ENCODE measurements at places on chromosomes 13 and 19.

- no peak for DNase-seq
Measured at GRCh38 chr13:46964789-46965527, 68.1 kb upstream of the HTR2A start.

GRCh38 chr13:93824286-93824685 lies 597.7 kb downstream of the GPC6 start:
- no peak for DNase-seq

DNA sequence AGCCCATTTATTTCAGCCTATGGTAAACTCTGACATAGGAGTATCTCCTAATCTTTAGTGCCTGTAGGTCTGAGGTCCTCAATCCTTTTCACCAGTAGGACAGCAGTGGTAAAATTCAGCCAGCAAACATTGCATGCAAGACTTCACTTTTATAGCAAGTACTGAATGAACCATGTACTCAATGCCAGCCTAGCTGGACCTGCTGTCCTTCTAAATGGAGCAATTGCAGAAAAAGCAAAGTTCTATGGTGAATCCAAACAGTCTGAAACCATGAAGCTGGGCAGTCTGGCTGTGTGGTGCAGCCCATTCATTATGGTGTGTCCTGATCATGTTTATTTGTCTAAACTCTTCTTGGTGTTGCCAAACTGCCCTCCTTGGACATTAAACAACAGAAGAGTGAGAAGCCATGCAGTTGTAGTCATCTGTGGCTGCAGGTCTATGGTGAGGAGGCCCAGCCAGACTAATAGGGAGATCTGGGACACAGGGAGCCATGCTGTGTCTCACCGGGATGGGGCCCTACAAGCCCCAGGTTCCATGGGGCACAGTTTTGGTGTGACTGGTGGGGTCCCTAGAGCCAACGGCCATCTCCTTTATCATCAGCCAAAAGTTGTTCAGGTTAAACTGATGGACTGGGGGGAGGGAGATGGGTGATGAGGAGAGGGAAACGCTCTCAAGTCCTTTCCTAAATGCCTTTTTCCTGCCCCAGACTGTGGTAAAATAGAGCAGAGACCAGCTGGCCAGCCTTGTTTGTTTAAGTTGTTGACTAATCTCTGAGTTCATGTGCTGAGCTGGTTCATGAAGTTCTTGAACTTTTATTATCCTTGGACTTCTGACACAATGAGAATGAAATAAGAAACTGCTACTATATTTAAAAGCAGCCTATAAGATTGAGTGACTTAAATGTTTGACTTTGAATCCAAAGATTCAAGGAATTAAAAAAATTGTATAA lies 20.6 kb upstream of the TNFSF11 start:
- DNase-seq: no peak

GRCh38 chr13:68046903-68047302 lies 816.8 kb upstream of the PCDH9 start:
- DNase-seq: no peak

- no peak for DNase-seq
Measured at GRCh38 chr13:110115591-110115990, 191.4 kb downstream of the COL4A1 start.

DNA sequence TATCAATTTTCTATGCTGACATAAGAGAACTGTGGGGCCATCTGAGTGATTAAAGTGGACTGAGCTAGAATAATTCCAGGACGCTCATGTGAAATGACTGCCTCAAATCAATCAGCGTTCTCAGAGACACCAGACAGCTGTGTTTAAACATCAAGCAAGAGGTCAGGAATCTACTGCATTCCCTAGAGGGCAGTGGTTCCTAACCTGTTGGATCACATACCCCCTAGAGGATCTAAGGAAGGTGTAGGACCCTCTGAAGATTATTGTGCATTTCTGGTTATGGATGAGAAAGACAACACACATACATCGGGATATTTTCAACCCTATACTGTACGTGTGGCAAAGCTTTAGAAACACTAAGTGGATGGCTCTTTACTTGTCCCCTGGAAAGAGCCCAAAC lies 51.8 kb upstream of the FREM2 start:
- DNase-seq: peak; percentile 9

- DNase-seq: no peak
Measured at GRCh38 chr13:21413013-21413412, 46.1 kb downstream of the ZDHHC20 start.

GRCh38 chr19:39422020-39422419 lies 9.6 kb downstream of the PLEKHG2 start:
- peak; percentile 27 for DNase-seq

- DNase-seq: no peak
Measured at GRCh38 chr13:110458594-110459365, 102.7 kb downstream of the RAB20 start.

- no peak for DNase-seq
Measured at GRCh38 chr19:46497773-46498172, 2.1 kb upstream of the PNMA8B start.

GRCh38 chr19:14408491-14409145 lies 10.5 kb downstream of the DDX39A start:
- DNase-seq: peak; percentile 32

GRCh38 chr13:110348309-110349105 lies 41.4 kb downstream of the COL4A2 start:
- no peak for DNase-seq

GRCh38 chr13:48542581-48543341 lies 9.9 kb upstream of the RCBTB2 start:
- DNase-seq: peak; percentile 14

DNA sequence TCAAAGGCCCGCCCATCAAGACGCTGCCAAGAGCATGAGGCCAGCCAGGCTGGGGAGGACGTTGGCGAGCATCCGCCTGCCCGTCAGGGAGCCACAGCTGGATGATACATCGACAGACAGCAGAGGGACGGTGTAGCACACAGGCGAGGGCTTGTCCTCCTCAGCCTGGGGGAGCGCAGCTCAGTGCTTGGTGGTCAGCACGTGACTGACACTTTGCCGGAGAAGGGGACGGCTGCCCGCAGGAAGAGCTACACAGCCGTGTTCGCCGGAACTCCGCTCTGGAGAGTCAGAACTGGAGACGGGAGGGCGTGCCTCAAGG lies 34.1 kb downstream of the CSNK1G2 start:
- DNase-seq: no peak

- DNase-seq: no peak
Measured at GRCh38 chr13:20195801-20196200, 3.1 kb upstream of the GJB2 start.

DNA sequence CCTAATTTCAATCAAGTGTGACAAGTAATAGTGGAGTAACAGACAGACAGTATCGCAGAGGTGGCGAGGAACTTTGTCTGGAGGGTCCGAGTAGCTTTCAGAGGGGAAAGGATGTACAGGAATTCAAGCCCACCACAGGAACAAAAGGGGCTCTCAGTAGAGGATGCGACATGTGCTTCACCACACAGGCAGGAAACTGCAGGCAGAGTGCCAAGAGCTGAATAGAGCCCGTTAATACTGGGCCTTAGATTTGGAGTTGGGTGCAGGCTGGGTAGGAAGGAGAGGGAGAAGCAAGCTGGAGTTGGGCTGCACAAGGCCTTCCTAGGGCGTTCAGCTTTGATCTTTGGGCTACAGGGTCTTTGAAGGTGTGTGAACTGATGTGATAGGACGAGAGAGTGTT lies 1.2 kb downstream of the CCDC70 start:
- no peak for DNase-seq

DNA sequence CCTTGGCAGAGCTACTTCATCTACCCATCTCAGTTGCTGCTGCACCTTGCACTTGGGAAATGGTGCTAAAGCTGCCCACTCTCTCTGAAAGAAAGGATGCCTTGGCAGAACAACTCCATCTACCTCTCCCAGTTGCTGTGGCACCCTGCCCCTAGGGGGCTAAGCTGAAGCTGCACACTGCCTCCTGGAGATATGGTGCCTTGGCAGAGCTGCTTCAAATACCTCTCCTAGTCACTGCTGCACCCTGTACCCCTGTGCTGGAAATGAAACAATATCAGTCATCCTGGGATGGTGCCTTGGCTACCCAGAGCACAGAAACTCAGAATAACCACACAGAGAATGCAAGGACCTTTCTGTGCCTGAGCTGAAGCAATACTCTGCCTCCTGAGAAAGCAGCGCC lies 615.8 kb downstream of the DIAPH3 start:
- DNase-seq: no peak

DNA sequence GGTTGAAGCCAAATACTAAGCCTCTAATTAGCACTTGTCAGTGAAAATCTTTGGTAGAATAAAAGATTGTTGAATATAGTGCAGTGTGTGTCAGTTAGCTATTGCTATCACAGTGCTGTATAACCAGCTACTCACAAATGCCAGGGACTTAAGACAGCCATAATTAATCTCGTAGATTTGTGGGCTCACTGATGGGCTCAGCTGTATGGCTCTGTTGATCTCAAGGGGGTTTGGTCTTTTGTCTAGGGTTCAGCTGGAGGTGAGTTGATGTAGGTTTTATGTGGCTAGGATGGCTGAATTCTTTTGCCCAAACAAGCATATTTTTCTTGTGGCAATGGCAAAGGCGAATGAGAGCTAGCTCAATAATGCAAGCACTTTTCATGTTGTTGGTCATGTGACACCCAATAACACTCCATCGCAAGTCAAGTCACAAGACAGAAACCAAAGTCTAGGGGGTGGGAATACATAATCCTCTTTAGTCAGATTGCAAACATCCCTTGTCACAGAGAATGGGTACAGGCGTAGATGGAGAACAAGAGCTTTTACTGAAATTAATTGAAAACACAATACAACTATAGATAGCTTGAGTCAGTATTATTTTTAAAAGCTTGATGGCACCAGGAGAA lies 121.7 kb upstream of the EDNRB start:
- no peak for DNase-seq

GRCh38 chr19:8511573-8512101 lies 2.3 kb downstream of the ZNF414 start:
- no peak for DNase-seq

DNA sequence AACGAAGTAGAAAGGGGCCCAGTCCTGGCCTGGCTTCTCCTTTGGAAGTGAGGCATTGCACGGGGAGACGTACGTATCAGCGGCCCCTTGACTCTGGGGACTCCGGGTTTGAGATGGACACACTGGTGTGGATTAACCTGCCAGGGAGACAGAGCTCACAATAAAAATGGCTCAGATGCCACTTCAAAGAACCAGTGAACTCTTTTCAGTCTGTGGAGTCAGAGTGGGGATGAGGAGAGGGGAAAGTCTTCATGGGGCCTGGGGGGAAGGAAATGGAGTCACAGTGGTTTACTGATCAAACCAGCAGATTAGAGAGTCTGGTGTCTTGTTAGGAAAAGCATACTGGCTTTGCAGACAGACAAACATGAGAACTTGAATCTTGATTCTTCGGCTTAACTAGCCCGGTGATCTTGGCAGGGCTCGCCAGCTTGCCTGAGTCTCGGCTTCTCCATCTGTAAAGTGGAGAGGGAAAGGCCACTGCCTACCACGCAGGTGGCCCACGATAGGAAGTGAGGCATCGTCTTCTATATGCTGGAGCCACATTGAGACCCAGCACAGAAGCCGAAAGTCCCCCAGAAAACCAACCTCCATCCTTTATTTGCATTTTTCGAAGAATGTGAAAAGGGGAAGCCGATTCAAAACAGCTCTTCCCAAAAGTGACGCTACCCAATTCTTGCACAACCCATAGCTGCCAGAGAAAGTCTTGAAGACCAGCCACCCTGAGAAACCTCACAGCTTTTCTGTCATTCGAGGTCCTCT lies at the start of gene FFAR1:
Gene FFAR1, plus strand, starts transcription at position 732 of the 759 bp plus-strand sequence. CDS start 3,650 bp downstream, outside the sequence.
- DNase-seq: peak; percentile 23

DNA sequence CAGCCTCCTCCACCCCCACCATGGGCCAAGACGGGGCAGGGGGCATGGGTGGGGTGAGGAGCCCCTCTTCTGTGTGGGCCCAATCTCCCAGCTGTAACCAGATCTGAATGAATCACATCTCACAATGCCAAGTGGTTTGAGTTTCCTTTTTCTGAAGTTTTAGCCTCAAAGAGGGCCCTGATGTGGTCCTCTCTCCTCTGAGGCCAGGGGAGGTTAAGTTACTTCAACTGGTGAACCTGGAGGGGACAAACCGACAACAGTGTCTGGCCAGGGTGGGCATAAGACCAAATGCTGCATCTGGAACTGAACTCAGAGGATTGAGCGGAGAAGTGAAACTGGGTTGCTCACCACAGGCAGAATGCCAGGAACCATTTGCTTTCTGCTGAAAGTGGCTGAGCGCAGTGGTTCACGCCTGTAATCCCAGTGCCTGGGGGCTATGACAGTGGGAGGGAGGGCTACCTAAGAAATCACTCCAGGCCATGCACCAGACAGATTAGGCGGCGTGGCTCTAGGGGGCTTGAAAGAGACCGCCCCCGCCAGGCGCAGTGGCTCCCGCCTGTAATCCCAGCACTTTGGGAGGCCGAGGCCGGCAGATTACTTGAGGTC lies 15.4 kb upstream of the IRGC start:
- no peak for DNase-seq

DNA sequence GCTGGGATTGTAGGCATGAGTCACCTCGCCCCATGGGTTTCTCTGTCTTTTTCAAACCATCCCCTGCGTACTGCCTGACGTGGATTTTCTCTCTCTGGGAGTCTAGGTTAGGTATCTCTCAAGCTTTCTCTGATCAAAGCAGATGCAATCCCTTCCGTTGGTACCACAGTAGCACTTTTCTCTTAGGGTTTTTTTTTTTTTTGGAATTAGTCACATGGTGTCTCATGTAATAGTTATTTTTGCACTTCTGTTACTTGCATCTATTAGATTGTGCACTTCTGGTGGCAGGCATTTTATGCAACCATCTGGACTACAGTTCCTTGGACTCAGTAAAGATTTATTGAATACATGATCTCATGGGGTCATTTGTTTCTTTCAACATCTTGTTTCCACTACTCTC lies 72.1 kb downstream of the GPC6 start:
- DNase-seq: no peak

DNA sequence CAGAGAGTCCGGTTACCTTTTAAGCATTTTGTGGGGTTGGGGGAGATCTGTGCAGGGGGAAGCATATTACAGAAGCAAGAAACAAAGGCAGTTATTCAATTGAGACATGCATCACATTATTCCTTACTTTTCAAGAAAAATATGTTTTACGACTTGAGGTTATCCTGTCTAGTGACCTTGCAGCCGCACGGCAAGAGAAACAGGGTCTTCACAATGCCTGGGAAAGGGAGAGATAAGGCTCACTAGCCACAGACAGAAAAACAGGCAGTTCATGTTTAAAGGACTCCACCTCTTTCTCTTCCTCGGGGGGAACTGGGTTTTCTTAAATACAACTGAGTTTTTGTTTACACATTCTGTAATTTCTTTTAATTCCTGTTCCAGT lies 536 bp upstream of the NCR1 start:
- DNase-seq: no peak

DNA sequence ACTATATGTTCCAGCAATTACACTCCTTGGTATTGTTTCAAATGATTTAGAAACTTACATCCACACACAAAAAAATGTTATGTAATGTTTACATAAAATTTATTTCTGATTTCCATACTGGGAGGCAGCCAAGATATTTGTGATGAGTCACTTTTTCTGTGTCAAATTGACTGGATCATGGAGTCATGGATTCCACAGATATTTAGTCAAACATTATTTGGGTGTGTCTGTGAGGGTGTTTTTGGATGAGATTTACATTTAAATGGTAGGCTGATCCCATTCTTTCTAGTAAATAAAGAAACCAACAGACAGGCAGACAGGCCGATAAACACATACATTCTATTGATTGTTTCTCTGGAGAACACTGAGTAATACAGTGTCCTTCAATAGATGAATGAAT lies 562.8 kb downstream of the SLITRK6 start:
- DNase-seq: no peak

- no peak for DNase-seq
Measured at GRCh38 chr13:112617754-112618375, 29.9 kb upstream of the TUBGCP3 start.

GRCh38 chr13:41809962-41810361 lies 150.9 kb downstream of the VWA8 start:
- DNase-seq: no peak

Data from H7 (cell line).